Thoracic aorta (tissue), 2 donors: ENCODE measurements at places on chromosomes 16 and 17. TPM values are rescaled to one million over a fixed set of nuclear protein-coding genes. Genes with fewer than 3 reads are reported as not detected.

Gene SPATA32
- total RNA-seq: not detected

Gene KRTAP1-3
- total RNA-seq: not detected

DNA sequence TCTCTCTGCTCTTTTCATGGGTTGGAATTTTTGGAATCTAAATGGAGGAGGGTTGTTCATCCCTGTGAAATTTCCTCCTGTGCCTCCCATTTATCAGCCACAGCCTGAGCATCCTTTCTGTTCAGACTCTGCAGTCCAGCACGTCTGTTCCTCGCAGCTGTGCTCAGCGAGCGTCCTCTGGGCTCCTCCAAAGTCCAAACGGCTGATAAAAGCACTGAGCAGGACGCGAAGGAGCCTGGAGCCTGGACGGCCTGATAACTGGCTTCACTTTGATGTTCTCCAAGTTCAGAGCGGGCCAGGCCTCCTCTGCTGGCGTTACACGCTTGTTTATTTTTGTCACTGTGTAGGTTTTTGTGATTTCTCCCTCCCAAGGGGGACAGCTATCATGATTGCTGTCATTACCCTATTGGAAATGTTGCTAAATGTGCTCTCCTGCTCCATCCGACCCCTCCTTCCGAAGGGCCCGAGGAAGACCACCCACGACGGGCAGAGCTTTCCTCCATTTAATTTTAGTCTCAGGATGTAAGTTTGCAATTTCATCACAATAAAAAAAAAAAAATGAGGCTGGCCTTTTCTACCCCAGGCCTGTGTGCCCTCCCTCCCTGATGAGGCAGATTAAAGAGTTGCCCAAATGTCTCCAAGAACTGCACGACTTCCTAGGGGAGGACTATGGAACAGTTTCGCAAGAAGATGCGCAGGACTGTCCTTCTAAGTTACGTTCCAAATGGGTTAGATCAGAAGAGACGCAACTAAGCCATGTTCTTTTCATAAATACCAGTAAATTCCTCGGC, 290.5 kb upstream of the FOXF1 start:
- H3K4me1 ChIP-seq: no peaks in the 10 kb centered on the region
- H3K27me3 ChIP-seq: peaks cover 4% of the 10 kb centered on the region
- H3K4me3 ChIP-seq: no peak overlapping the region
- H3K27ac ChIP-seq: no peak overlapping the region

DNA sequence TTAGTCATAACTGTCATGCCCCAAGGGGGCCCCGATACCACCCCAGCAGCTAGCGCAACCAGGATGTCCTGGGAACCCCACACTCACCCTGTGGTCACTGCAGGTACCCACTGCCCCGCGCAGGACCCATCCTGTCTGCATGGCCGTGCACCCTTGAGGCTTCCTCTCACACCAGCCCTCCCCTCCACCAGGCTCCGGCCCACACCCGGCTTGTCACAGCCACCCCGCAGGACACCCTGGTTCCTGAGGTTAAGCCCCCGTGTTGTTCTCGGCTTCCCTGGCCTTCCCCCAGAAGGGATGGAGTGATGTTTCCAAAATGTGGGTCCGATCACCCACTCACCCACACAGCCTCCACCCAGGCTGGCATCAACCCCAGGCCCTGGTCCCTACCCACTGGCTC, 7.5 kb downstream of the DNASE1L2 start:
- peaks cover 41% of the 10 kb centered on the region for H3K36me3 ChIP-seq
- no peaks in the 10 kb centered on the region for H3K27me3 ChIP-seq
- no peak overlapping the region for H3K27ac ChIP-seq
- no peak for DNase-seq
- H3K4me3 ChIP-seq: no peak overlapping the region
